ENCODE measurements at places on chromosomes 4 and X.

- no peak for DNase-seq
These were observed 21.7 kb downstream of the PJA1 start for GRCh38 chrX:69143530-69143929.

- DNase-seq, result no peak
These were observed 99.8 kb downstream of the LARP7 start for GRCh38 chr4:112736718-112737135.

DNA sequence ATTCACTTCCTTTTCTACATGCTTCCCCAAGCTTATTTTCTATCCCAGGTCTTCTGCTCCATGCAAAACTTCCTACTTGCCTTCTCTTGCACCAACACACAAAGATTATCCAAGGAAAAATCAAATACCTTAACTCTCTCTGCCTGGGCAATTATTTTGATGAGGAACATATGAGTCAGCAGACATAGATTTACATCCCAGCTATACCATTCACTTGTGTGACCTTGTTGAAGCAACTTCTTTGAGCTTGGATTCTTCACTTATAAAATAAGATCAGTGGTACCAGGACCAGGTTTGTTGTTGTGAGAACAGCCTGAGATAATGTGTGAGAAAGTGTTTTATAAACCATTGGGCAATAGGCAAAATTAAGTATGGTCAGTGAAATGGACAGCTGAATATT lies 39.1 kb upstream of the TMEM192 start:
- peak; percentile 54 for DNase-seq

- no peak for DNase-seq
These were observed 208.1 kb upstream of the IL1RAPL1 start for GRCh38 chrX:28379103-28379502.

DNA sequence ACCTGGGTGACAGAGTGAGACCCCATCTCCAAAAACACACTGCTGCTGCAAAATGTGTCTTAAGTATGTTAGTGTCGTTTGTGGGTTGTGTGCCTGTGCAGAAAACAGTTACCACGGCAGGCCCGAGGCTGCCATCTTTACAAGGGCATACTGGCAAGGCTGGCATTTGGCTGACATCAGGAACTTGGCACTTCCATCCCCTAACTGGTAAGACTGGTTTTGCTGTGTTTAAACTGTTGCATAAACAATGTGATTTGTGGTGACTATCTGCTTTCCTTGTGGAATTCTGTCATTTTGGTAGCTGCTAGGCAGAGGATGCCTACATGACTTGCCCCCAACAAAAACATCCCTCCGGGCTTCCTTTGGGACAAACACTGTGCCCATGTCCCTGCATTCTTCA lies 12.3 kb downstream of the LRP2BP start:
- peak; percentile 30 for DNase-seq

DNA sequence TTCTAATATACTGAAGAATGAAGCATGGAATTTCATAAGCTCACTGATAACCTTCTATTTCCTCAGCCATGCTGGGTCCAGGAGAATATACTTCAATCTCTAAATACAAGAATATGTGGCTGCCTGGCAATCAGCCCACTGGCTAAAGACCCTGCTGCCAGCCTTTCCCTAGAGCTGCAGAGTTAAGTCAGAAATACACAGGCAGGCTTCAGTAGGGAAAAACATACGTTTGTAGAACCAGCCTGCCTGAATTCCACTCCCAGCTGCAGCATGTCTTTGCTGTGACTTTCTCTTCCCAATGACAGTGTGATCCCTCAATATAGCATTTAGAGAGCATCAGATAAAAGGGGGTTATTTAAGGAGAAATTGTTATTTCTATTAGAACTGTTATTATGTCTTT lies 289.1 kb downstream of the PCDH19 start:
- no peak for DNase-seq

DNA sequence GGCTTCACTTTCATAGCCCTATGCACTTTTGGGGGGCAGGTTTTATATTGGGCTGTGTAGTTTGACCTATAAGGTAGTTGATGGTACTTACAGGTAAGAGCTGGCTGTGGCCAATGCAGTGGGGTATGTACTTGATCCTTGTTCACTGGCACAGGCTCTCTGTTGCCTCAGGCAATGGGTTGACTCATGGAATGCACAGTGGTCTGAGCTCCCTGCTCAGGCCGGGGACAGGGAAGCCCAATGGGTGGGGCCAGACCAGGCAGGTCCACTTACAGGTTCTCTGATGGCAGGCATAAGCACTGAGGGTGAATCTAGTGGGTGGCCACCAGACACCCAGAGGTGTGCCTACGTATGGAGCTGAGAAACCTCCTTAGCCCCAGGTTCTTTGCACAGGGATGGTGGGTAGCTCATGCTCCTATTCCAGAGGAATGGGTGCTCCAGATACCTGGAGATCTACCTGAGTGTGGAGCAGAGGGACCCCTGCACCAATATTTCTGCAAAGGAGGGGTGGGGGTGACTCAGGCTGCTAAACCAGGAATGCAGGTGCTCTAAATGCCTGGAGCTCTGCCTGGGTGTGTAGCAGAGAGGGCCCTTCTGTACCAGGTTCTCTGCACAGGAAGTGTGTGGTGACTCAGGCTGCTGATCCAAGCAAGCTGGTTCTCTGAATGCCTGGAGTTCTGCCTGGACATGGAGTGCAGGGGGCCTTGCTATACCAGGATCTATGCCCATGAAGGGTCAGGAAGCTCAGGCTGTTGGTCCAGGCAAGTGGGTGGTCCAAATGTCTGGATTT lies 52.3 kb downstream of the IL1RAPL2 start:
- DNase-seq, result peak; percentile 9

GRCh38 chr4:118171381-118171780 lies 137.1 kb downstream of the NDST3 start:
- DNase-seq, result no peak

DNA sequence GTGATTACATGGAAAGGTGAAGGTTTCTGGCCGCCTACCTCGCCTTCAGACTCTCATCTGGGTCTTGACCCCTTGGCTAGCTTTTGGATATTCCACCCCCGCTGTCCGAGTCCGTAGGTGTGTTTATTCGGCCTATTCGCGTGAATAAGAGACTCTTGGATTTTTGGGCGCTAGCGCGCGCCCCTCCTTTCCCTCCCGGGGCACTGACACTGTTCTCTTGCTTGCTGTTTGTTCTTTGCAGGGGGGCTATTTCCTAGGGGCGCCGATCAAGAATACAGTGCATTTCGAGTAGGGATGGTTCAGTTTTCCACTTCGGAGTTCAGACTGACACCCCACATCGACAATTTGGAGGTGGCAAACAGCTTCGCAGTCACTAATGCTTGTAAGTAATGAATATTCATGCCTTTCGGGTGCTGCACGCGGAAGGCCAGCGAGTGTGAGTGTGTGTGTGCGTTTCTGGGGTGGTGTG lies 932 bp downstream of the GRIA2 start:
- no peak for DNase-seq

DNA sequence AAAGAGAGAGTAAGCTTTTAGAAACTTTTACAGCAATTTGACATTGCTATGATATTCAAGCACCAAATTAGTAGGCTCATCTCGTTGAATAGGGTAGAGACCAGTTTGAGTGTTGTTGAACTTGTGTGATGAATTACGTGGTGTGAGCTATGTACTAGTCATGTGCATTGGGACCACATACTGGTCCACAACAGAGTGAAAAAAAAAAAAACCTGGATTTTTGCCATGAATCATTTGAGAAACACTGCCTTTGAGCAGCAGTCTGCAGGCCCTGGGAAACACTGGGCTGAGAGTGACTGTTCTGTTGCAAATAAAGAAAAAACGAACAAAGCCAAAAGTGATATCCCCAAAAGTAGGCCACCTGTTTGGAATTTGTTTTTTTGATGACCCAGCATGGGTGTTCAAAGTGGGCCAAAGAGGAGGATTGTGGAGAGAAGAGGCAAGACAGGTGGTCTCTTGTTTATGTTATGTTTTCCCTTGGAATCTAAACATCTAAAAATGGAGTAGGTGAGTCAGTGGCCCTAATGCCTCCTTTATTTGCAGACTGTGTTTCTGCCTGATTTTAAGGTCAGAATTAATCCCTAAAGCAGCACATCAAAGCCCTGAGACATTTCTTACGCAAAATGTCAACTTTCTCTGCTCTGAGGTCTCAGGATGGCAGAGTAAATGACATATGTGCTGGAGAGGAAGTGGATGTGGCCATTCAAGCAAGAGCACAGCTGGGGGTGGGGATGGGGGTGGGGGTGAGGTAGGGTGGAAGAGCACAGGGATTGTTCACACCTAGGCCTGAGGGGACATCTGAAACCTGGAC lies 33.5 kb downstream of the TAF7L start:
- DNase-seq, result no peak

DNA sequence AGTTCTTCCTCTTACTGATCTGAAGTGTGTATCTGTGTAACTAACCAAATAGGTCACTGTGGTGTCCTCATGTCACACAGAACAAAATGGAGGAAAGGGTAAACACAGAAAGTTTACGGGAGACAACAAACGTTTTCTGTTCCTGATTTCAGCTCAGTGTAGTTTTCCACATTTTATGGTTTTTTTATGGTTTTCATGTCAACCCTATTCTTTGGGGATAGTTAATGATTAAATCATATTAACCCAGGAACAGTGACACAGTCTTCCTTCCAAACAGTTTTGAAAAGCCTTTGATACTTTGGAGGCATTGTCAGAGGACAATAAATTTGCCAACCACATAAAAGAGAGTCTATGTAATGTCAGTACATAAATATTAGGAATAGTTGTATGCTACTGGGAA lies 4.2 kb downstream of the LNX1 start:
- no peak for DNase-seq

GRCh38 chrX:3962511-3963311 lies 249.3 kb upstream of the PRKX start:
- no peak for DNase-seq

GRCh38 chrX:23394421-23394820 lies 59.8 kb downstream of the PTCHD1 start:
- DNase-seq, result no peak

DNA sequence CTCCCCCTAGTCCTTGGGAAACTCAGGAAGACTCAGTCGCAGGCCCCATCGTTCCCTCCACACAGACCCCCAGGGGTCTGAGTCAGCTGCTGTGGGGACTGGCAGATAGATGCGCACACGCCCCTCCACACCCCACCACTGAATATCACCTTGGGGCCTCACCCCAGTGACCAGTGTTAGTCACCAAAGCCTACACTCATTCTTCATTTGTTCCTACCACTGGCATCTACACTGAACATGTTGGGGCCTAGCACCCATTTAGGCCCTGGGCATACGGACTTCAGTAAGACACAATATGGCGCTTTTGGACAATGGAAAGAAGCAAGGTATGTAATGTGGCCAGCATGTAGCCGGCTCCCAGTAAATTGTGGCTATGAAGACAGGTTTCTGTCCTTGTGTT lies 154.1 kb upstream of the PJA1 start:
- DNase-seq, result peak; percentile 15

- peak; percentile 27 for DNase-seq
These were observed 213.4 kb upstream of the S100G start for GRCh38 chrX:16436348-16437188.

DNA sequence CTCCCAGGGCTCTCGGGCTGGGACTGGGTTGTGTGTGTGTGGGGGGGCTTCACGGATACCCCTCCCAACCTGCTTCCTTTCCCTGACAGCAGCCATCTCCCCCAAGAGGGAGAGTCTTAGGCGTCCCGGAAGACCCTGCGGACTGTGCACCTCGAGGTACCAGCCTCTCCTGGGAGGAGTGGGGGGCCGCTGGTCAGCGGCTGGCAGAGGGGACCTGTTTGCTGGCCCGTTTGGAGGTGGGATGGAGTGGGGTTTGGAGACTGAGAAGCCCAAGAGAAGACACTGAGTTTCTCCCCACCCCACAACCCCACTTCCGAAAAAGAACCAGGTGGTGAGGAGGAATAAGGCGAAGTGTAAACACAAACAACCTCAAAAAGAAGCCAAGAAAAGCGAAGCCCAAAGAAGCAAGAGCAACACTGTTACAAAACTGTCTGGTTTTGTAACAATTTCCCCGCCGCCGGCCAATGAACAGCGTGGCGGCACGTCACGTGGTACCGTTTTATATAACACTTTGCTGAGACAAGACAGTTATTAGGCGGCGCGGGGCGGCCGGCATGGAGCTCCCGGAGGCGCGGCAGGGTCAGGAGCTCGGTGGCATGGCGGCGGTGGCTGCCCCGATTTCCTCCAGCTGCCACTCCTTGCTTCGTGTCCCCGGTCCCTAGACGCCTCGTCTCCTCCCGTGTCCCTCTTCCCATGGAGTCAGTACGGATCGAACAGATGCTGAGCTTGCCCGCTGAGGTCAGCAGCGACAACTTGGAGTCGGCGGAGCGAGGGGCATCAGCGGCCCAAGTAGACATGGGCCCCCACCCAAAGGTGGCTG lies at the start of gene LONRF3:
LONRF3 (plus strand) TSS at position 531 of the 820 bp plus-strand sequence; CDS start at position 694, 163 bp downstream.
- DNase-seq, result peak; percentile 44

- DNase-seq, result no peak
These were observed 66.6 kb downstream of the TRMT44 start for GRCh38 chr4:8507196-8507570.

GRCh38 chr4:169266081-169266480 lies 4.7 kb downstream of the SH3RF1 start:
- DNase-seq, result no peak

DNA sequence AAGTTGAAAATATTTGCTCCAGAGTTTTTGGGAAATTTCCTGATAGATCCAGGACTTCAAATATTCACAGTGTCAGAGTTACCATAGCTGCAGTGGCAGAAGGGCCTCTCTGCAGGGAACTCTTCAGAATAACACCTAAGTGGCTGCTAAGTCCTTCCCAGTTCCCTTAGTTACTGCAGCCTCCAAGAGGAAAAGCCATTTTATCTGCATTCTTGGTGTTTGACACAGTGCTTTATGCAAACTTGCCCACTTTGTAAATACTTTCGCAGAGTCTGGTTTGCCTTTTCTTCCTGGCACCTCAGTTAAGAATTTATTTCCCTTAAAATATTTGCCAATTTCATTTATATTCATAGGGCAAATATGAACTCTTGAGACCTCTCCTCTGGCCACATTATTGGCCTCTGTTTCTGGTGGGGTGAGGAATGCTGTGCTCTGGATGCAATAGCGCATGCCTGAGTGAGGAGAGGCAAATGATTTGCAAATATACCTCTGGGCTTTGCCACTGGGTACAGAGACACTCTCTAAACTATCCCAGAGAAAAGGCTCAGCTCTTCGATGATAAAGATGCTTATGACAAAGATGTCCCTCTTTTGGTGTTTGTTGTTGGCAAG lies 566.3 kb upstream of the NR3C2 start:
- no peak for DNase-seq

DNA sequence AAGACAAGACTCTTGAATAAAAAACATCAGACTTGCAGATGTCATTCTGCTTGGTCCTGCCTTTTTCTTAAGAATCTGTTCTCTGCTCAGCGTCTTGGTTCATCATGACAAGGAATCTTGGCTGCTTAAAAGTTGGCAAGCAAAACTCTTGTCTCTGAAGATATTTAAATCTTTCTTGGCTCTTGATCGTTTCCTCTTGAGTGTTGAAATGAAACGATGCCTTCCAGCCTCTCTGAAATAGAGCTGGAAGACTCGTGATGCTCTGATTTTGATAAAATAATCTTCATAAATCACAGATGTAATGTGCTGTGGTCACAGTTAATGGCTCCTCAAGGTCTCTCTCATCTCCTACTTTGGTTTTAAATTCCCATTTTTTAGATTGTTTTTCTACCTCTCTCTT lies 39.9 kb upstream of the TMEM192 start:
- no peak for DNase-seq

DNA sequence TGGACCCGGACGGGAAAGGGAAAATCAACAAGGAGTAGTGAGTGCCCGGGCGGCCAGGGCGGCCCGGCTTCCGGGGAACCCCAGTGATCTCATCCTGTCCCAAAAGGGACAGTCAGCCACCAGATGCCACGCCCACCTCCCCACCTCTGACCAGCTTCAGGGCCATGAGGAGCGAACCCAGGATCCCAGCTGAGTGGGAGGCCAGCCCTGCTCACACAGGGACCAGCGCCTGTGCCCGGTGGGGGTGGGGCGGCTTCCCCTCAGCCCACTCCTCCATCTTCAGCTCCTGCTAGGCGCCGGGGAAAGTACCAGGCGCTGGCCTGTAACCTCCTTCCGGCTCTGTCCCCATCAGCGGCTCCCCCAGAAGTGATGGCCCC lies 6.2 kb downstream of the MYL5 start:
- no peak for DNase-seq

Data from RWPE1 (cell line).